T-cell (primary cell): ENCODE measurements at places on chromosomes 3 and 15.
A peak's percentile ranks its signal among the peaks of the same experiment; 100 is the strongest.

DNA sequence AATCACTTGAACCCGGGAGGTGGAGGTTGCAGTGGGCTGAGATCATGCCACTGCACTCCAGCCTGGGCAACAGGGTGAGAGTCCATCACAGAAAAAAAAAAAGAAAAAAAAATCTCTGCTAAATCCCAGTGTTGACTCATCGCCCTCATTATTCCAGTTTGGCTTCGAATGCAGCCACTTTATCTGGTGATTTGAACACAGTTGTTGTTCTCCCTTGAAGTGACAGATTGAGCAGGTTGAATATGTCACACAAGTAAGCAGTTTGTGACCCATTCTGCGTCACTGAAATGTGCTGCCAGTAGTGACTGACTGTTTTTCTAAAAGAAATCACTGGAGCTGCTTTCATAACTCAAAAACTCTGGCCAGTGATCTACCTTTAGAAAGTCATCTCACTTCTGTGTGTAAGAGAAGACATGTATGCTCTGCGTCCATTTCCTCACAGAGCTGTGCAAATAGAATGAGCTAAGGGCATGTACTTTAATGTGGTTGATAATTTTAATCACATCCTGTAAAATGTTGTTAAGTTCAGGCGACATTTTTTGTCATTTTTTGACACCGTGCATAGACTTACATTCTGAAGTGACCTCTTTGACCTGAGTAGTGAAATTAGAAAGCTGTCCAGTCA, 12.5 kb downstream of the DOCK3 start:
- DNase-seq: no peak
- no peaks in the 10 kb centered on the region for H3K4me1 ChIP-seq
- no peaks in the 10 kb centered on the region for H3K36me3 ChIP-seq
- H3K27me3 ChIP-seq: no peaks in the 10 kb centered on the region

- H3K27ac ChIP-seq: no peak overlapping the region
- no peaks in the 10 kb centered on the region for H3K36me3 ChIP-seq
- no peaks in the 10 kb centered on the region for H3K27me3 ChIP-seq
- no peak overlapping the region for H3K4me3 ChIP-seq
Observed at GRCh38 chr3:190618330-190619030, 104.6 kb downstream of the IL1RAP start.

DNA sequence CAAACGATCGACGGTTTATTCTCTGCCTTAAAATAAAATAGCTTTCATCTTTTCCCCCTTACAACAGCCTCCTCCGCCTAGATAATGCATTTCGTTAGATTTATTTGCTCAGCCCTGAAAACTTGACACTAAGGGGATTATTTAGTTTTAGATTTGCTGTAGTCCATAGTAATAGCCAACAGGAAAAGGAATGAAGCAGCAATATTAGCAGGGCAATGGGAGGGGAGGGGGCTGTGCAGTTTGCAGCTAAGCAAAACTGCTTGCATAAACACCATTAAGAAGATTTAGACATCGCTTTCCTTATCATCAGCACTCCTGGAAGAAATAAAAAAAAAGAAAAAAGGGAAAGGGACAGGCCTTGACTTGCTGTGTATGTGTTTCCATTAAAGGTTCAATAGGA, 286.5 kb upstream of the SOX14 start:
- H3K27me3 ChIP-seq: no peaks in the 10 kb centered on the region
- no peak for DNase-seq
- H3K4me3 ChIP-seq: no peak overlapping the region
- no peaks in the 10 kb centered on the region for H3K36me3 ChIP-seq
- H3K27ac ChIP-seq: no peak overlapping the region

DNA sequence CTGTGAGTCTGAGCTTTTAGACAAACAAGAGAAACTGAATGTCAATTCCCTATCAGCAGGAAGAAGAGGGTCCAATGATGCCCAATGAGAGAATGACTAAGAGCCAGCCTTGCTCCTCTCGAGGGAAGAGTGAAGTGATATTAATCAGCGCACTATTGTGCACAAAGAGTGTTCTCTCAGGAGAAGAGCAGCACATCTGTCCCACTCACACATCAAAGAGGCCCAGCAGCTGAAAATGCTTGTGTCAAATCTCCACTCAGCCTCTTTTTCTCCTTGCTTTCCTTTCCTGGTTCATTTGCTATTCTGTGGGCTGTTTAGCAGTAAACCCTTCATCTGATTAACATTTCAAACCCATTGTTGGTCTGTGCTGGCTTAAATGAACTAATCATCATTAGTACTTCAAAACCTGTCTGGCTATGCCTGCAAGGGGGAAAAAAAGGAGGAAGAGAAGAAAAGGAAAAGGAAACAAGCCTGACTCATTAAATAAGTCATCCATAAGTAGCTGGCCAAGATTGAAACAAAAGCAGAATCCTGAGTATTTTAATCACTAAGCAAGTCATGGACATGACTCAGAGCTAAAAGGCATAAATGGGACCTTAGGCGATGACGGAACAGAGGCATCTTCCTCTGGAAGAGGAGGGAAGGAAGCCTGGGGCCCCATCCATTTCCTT, 912.7 kb downstream of the TUSC7 start:
- no peaks in the 10 kb centered on the region for H3K36me3 ChIP-seq
- H3K27me3 ChIP-seq: no peaks in the 10 kb centered on the region
- no peaks in the 10 kb centered on the region for H3K4me1 ChIP-seq
- DNase-seq: no peak
- H3K4me3 ChIP-seq: no peak overlapping the region

- no peaks in the 10 kb centered on the region for H3K36me3 ChIP-seq
- no peak overlapping the region for H3K27ac ChIP-seq
- H3K4me3 ChIP-seq: no peak overlapping the region
- H3K27me3 ChIP-seq: no peaks in the 10 kb centered on the region
Observed at GRCh38 chr3:160612386-160613075, 47.2 kb upstream of the KPNA4 start.

DNA sequence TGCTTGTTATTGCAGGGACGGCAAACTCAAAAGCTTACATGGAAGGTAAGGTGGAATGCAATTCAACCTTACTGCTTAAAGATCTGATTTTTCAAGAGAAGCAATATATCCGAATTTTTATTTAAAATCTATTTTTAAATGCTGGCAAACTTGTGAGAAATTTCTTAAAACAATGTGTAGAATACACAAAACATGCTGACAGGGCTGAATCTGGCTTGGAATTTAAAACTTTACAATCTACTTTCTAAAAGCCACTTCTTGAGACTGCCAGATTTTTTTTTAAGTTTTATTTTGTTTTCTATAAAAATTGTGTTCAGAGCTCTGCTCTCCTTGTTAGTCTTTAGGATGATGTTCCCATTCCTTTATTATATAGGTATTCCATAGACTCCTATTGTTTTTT, 146.7 kb downstream of the ADAM10 start:
- DNase-seq: no peak
- peaks cover 12% of the 10 kb centered on the region for H3K36me3 ChIP-seq
- H3K4me3 ChIP-seq: no peak overlapping the region
- no peak overlapping the region for H3K27ac ChIP-seq

GRCh38 chr3:58333206-58334012, 717 bp downstream of the PXK start:
- H3K27me3 ChIP-seq: no peaks in the 10 kb centered on the region
- H3K36me3 ChIP-seq: no peaks in the 10 kb centered on the region
- no peak overlapping the region for H3K27ac ChIP-seq
- H3K4me1 ChIP-seq: peaks cover 8% of the 10 kb centered on the region
- H3K4me3 ChIP-seq: peak overlapping the region; percentile 70

- no peaks in the 10 kb centered on the region for H3K36me3 ChIP-seq
Observed at GRCh38 chr3:30006111-30006510, 600.3 kb upstream of the TGFBR2 start.

GRCh38 chr3:135084405-135084804, 289.3 kb downstream of the EPHB1 start:
- no peaks in the 10 kb centered on the region for H3K4me1 ChIP-seq
- no peak for DNase-seq
- H3K27ac ChIP-seq: no peak overlapping the region
- H3K4me3 ChIP-seq: no peak overlapping the region

- peaks cover 41% of the 10 kb centered on the region for H3K36me3 ChIP-seq
- no peaks in the 10 kb centered on the region for H3K27me3 ChIP-seq
- no peak overlapping the region for H3K27ac ChIP-seq
- no peak for DNase-seq
Observed at GRCh38 chr3:47847260-47847659, 44.3 kb downstream of the DHX30 start.

DNA sequence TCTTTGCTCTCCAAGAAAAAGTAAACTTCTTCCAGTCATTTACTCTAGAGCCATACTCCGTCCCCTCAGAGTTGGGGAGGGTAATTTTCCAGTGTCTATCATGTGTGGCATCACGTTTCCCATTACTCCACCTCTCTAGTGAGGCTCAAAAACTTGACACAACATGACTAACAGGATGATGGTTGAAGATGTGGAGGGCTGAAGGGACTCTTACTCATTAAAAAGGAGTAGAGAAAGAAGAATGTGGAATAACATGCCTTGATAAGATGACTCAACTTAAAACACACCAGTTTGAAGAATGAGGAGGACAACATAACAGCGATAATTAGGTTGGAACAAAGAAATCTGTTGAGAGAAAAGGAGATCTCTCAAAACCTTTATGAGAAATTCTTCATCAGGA, 894.3 kb downstream of the OTOL1 start:
- H3K27me3 ChIP-seq: no peaks in the 10 kb centered on the region
- no peak overlapping the region for H3K27ac ChIP-seq
- no peaks in the 10 kb centered on the region for H3K36me3 ChIP-seq
- H3K4me1 ChIP-seq: no peaks in the 10 kb centered on the region

DNA sequence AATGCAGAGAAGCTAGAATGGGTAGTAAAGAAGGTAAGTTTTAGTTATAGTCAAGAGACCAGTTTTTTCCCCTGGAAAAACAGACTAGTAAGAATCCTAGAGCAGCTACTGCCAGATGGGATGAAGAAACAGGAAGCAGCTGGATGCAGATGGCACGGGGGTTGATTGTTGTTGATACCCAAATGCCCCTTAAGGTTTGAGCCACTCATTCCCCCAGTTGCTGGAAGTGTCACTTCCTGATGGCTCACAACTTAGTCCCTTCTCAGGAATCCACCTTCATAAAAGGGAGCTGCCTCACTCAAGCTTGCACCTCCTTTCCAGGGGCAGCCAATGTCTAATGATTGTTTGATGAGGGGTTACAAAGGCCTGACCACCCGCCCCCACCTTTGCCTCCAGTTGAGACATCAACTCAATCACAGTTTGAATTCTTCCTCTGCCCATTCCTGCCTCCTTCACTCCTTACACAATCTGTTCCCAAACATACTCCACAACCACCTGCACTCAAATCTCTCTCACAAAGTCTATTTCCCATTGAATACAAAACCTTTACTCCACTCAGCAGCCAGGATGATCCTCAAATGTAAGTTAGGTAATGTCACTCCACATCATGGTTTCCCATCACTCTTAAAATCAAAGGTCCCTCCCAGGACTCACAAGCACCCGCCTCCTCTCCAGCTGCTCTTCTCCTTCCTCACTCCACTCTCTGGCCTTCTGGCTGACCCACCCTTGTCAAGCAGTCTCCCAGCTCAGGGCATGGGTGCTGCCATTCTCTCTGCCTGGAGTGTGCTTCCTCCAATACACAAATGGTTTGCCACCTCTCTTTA, 450.1 kb upstream of the THBS1 start:
- no peaks in the 10 kb centered on the region for H3K27me3 ChIP-seq
- no peak overlapping the region for H3K4me3 ChIP-seq
- H3K27ac ChIP-seq: no peak overlapping the region
- H3K4me1 ChIP-seq: no peaks in the 10 kb centered on the region
- H3K36me3 ChIP-seq: no peaks in the 10 kb centered on the region

GRCh38 chr15:28963711-28964081, 77.9 kb downstream of the APBA2 start:
- H3K27ac ChIP-seq: no peak overlapping the region
- H3K36me3 ChIP-seq: no peaks in the 10 kb centered on the region
- H3K27me3 ChIP-seq: no peaks in the 10 kb centered on the region
